SK-N-SH treated with all-trans-retinoic acid at 6 μM for 48 hours (cell line): ENCODE measurements at places on chromosomes 7 and 10.
A peak's percentile ranks its signal among the peaks of the same experiment; 100 is the strongest.

DNA sequence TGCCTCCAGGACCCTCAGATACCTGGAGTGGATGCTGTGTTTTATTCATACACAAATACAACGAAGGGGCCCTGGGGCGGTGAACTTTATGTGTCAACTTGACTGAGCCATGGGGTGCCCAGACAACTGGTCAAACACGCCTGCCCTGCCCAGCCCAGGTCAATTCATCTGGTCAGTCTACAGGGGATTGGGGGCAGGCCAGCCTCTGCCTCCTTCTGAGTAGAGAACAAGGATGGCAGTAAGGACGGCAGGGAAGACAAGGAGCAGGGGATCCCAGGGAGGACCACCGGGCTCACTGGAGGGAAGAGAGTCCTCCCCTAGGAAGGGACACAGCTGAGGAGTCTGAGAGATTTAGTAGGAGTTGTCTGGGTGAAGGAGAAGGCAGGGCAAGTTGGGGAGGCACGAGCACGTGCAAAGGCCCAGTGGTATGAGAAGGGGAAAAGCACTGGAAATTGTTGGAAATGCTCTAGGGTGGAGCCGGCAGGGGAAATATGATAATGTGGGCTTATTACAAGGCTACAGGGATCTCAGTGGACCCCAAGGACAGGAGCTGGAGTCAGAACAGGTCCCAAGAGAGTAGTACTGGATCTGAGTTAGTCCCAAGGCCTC lies 63.4 kb downstream of the MYL10 start:
- ATAC-seq, result no peak

DNA sequence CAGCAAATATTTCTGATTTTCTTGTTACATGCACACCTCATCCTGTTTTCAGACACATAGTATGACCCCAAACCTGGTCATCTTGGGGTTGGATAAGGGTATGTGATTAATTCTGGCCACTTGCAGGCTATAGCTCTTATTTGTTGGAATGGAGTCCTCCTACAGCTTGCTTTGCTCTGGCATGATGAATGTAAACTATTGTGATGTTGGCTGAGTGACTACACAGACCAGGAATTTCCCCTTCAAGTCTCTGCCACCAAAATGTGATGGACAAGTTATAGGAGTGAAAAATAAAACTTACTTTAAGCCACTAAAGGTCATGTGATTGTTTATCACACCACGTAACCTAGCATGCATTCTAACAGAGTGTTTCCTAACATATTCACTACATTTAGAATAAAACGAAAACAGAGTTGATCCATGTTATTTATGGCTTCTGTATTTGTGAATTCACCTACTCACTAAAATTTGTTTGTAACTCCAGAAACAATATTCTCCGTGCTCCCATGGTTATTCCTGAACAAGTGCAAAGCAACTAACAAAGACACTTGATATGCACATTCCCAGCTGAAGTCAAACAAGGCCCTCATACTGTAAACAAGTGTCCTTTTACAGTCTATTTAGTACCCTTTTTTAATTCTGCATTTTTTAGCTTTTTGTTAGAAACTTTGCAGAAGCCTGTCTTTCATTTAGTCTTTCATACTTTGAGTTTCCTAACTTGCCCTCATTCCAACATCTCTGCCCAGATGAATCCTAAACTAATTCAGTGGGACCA lies 599.2 kb upstream of the PCDH15 start:
- peak; percentile 88 for ATAC-seq

- ATAC-seq, result peak; percentile 31
Observed at GRCh38 chr10:48444861-48445841, 138.7 kb downstream of the MAPK8 start.

DNA sequence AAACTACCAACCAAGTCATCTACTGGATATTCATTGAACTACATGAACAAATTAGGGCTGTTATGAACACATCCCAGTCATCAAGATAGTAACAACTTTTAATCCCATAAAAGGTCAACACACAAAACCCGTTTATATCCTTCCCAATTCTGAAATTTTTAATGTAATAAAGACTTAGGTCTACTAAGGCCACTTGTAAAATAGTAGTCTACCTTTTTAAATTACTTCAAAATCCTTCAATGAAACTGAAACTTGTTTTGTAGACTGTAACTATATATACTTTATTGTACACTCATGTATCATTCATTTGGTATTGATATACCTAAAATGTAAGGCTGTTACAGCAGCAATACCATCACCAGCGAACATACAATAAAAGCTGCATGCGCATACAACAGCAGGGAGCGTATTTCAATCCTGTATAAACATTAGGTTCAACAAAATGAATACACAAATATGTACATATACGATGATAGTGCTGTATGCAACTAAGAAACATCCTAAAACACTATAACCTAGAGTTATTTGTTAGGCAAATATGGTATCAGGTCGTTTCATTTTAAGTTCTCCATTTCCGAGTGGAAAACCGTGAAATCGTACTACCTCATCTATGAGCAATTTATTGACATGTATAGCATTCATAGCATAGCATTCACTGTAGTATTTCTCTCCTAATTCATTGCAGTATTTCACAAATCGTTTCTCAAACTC lies 973 bp downstream of the ATAD1 start:
- ATAC-seq, result peak; percentile 14; the same call in 1 of the 3 replicates

DNA sequence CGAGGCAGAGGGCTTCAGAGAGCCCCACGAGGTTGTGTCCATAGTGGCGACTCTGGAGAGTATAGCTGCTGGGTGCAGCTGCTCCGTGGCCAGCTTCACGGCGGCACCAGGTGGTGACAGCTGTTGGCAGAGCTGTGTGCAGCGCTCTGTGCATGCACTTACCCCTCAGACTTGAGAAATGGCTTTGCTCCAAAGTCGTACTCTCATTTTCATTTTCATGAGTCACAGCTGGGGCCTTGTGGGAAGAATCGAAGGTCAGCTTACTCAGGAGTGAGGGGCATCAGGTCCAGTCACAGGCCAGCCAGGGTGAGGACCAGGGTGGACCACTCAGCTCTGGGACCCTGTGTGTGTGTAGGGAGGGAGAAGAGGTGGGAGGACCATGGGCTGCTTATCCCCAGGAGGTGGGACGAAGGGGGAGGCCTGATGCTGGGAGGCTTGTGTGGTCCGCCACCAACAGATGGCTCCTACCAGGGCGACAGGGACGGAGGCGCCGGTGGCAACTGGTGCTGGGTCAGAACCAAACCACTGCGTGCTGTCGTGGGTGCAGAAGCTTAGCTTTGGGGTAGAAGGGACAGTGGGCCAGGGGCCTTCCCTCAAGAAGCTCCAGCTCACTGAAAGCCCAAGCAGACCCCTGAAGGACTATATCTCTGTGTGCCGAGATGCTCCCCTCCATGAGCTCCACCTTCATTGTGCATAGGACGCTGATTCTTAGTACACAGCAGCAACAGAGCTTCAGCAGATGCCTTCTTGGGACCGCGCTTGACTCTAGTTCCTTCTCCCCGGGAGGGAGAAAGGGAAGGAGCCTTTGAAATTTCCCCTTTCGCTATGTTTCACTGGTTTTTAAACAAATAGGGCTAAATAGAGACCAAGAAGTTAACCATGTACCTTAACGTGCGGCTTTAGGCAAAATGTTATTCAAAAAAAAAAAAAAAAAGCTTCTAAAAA lies 225.0 kb downstream of the CELF2 start:
- no peak for ATAC-seq

DNA sequence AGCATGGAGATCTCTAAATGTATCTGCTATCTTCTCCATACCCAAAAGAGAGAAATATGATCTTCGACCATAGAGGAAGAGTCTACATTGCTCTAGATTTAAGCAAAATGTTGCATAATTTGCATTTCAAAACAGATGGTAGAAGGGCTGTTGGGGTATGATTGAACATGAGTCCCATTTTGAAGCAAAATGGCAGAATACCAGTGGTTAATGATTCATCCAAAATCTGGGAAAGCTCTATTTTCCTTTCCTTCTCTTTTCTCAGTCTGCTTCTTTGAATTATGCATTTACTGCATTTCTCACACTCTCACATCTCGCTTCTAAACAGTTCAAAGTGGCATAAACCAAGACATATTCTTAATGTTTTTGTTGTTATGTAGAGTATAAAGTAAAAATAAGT lies 178.5 kb downstream of the MACC1 start:
- ATAC-seq, result no peak

DNA sequence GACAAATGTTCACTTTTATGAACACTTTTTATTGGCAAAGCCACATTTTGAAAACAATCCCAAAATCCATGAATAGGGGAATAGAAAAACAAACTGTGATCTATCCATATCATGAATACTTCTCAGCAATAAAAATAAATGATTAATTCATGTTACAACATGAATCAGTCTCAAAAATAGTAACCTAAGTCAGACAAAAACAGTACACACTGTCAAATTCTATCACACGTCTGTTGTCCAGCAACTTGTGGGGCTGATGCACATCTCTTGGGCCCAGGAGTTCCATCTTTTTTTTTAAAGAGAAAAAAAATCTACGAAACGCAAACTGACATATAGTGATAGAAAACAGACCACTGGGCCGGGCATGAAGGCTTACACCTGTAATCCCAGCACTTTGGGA lies 71.0 kb downstream of the LARP4B start:
- no peak for ATAC-seq

- ATAC-seq, result no peak
Observed at GRCh38 chr10:31317652-31318381, 1.2 kb upstream of the ZEB1 start.

DNA sequence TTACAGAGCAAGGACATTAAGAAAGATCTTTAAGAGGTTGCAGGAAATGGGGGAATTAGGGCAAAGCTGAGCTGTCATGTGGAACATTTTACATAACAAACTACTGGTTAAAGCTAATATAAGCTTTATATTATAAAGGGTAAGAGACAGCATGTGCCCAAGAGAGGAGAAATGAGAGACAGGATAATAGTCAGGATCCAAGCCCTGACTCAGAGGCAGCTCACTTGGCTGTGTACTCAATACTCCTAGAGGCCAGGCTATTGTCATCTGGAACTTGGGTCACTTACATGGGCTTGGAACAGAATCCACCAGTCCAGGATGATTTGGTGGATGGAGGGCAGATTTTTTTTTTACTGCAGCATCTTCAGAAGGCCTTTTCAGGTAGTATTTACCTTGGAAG lies 418.6 kb upstream of the ZMIZ1 start:
- ATAC-seq, result peak; percentile 53; the same call in 1 of the 3 replicates

- ATAC-seq, result no peak
Observed at GRCh38 chr10:86100581-86101061, 266.0 kb downstream of the GRID1 start.

GRCh38 chr7:50262446-50262845 lies 42.1 kb upstream of the IKZF1 start:
- ATAC-seq, result no peak

DNA sequence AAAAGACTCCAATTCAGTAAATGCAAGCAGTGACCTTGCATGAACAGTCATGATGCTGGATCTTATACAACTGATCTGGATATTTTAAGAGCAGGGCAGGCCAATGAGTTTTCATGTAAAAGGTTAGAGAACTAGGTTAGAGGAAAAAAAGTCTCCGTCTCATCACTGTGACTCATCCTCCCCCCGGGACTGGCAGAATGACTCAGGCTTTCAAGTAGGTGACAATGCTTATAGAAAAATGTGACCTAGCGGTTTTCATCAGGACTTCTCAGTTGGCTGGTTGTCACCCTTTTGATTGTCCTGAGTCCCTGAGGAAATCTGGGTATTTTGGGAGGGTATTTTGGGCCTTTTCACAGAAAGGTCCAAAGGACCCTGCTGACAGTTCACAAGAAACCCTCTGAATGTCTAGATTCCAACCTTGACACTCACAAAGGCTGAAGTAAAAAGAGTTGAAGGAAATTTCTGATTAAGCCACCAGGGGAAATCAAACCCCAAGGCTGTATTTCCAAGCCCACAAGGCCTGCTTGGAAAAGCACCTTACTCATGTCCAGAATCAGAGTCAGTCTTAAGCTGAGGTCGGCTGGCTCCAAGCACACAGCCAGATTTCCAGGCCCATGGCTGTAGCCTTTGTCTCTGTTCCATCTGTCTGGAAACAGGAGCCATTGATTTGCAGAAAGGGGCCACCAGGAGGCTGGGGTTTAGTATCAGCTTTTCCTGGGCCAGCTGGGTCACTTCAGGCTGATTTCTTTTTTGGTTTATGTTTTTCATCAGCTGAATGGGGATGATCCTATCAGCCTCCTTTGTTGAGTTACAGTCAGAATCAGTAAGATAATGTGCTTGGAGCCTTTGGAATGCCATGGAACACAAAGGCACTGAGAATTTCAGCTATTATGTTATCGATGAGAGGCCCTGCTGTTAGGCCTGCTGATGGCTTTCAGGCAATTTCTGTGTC lies 226.4 kb upstream of the HABP2 start:
- ATAC-seq, result peak; percentile 69

- no peak for ATAC-seq
Observed at GRCh38 chr7:13166801-13167200, 479.4 kb downstream of the ARL4A start.

DNA sequence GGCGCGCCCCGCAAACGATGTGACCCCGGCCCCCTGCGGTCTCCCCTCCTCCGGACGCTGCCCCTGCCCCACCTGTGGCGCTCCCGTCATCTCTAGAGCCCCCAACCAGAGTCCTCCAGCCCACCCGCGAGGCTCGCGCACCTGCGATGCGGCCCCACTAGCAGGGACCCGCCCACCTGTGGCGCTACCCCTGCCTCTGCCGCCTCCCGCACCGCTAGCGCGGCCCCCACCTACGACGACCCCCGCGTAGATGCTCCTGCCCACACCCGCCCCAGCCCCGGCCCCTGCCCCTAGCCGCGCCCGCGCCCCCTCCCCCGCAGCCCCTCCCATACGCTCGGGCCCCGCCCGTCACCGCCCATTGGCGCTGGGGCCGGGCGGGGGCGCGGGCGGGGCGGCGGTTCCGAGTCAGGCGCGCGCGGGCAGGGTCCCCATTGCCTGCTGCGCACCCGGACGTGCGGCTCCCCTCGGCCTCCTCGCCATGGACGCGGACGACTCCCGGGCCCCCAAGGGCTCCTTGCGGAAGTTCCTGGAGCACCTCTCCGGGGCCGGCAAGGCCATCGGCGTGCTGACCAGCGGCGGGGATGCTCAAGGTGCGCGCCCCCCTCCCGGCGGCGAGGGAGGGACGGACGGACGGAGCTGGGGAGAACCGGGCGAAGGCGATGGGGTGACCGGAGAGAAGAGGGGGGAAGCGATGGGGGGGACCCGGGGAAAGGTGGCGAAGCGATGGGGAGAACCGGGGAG lies at the start of gene PFKP:
Gene PFKP (plus strand): TSS at position 431 of the 741 bp plus-strand sequence. CDS start 48 bp downstream, at position 479.
- peak; percentile 63 for ATAC-seq

GRCh38 chr10:2839081-2839725 lies 228.1 kb upstream of the PFKP start:
- peak; percentile 77 for ATAC-seq
